ENCODE measurements at places on chromosomes 16 and 17.

- no peak for DNase-seq
These were observed 281.6 kb upstream of the CCL2 start for GRCh38 chr17:33973491-33973890.

GRCh38 chr17:38439436-38439835, 11.2 kb downstream of the ARHGAP23 start:
- no peak for DNase-seq

- DNase-seq = no peak
These were observed 207.1 kb downstream of the LGALS9B start for GRCh38 chr17:20260268-20260667.

DNA sequence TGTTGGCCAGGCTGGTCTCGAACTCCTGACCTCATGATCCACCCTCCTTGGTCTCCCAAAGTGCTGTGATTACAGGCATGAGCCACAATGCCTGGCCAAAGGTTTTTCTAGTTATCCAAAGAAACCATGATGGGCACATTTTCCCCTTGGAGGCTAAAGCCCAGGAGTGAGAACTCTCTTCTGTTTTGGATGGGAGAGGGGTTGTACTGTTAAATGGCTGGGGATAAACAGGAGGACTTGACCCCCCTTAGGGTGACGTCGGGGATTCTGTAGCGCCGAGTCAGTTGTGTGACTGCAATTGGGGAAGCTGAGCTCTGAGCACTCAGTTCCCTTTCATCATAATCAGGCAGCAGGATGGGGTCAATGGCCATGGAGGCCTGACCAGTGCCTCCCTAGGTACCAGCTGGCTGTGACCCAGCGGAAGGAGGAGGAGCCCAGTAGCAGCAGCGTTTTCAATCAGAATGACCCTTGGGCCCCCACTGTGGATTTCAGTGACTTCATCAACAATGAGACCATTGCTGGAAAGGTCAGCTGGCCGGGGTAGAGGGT, 4.1 kb downstream of the AOC3 start:
- no peak for DNase-seq

GRCh38 chr17:60817192-60817591, 139.5 kb downstream of the BCAS3 start:
- no peak for DNase-seq

DNA sequence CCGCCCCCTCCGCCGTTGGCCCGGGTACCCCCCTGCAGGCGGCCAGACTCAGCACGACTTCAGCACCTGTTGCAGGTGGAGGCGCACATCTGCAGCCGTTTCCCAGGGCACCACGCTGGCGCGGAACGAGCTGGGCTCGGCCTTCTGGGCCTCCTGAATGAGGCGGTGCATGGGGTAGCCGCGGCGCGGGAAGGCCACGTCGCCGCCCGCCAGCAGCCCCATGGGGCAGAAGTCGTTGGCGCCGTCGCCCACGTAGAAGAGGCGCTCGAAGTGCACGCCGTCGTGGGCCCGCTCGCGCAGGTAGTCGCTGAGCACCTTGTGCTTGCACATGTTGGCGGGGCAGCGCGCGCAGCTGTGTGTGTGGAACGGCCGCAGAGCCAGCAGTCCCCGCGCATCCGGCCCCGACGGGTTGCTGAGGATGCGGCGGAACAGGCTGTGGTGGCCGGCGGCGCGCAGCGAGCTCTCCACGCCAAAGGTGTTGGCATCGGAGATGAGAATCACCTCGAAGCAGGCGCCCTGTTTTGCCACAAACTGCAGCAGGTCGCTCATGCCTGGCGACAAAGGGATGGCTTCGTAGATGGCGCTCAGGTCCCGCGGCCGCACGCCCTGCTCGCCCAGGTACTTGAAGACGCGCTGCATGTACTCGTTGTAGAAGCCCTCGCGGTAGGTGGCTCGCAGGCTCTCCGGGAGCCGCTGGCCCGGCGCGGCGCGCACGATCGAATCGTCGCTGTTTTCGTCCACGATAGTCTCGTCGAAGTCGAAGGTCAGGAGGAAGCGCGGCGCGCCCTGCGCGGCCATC, 6.2 kb downstream of the PHOSPHO1 start:
- DNase-seq = peak; percentile 74

GRCh38 chr17:74431568-74432423, at the start of gene GPRC5C:
GPRC5C (plus strand) TSS chr17:74432088; CDS start chr17:74439777, 7,689 bp downstream.
- peak; percentile 76 for DNase-seq

GRCh38 chr17:81991684-81992305, 14.4 kb downstream of the ASPSCR1 start:
- DNase-seq = no peak

GRCh38 chr16:68297908-68298307, 12.8 kb downstream of the SLC7A6OS start:
- DNase-seq = no peak

DNA sequence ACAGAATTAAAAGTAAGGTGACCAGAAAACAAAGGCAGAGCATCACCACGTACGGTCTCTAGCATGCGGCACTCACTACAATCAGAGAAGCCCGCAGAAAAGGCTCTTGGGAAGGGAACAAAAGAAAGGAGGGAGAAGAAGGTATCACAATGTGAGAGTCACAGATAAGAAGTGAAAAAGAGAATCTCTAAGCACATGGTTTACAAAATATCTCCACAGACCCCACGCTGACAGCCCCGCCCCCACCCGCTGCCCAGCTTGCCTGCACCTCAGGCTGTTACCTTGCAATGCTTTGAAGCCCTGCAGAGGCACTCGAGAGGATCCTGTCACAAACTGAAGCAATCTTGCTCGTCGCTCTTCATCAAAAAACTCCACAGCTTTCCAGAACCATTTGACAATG, 40.5 kb downstream of the CEP95 start:
- DNase-seq = no peak

DNA sequence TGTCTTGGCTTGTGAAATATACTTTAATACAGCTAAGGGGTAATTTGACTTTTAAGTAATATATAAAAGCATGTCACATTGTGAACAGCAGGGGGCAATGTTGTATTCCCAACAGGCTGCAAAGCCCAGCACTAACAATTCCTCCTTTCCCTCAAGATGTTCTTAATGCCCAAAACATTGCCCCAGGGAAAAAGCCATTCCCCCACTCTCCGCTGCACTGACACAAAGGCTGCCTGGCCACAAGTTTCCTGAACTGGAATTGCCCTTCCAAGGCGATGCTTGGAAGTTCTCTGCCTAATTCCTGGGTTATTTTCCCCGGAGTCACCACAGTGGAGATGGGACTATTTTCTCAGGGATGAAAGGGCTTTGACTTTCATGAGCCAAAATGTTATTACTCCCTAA, 27.2 kb downstream of the CLEC16A start:
- DNase-seq = no peak

GRCh38 chr17:76566988-76567431, 18.6 kb downstream of the ST6GALNAC2 start:
- peak; percentile 62 for DNase-seq

DNA sequence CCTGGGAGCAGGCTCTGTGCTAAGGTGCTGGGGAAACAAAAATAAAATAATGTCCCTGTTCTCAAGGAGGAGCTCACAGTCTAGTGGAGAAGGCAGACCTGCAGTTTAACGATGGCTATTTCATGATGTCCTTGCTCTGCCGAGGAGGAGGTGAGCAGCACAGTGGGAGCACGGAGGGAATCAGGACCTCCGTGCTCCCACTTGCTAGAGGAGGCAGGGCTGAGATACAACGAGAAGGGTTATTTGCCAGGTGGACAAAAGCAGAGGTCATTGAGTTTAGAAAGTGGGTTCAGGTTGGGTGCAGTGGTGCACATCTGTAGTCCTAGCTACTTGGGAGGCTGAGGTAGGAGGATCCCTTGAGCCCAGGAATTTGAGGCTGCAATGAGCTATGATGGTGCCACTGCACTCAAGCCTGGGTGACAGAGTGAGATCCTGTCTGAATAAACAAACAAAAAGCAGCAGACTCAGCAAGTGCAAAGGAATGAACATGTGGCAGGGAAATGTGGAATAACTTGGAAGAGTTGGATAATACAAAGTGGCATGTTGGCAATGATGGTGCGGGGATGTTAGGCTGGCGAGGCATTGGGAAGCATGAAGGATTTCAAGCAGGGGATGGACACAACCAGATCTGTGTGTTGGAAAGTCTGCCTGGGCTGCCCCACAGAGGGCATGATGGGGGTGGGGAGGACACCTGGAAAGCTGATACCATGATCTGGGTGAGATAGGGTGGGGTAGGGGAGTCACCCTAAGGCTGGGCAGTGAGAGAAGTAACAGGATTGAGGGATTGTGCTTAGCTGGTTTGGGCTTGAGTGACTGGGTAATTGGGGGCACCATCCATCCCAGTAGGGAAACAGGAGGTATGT, 12.8 kb upstream of the TNS4 start:
- no peak for DNase-seq

GRCh38 chr16:66295213-66295612, 71.3 kb upstream of the CDH5 start:
- peak; percentile 26 for DNase-seq

DNA sequence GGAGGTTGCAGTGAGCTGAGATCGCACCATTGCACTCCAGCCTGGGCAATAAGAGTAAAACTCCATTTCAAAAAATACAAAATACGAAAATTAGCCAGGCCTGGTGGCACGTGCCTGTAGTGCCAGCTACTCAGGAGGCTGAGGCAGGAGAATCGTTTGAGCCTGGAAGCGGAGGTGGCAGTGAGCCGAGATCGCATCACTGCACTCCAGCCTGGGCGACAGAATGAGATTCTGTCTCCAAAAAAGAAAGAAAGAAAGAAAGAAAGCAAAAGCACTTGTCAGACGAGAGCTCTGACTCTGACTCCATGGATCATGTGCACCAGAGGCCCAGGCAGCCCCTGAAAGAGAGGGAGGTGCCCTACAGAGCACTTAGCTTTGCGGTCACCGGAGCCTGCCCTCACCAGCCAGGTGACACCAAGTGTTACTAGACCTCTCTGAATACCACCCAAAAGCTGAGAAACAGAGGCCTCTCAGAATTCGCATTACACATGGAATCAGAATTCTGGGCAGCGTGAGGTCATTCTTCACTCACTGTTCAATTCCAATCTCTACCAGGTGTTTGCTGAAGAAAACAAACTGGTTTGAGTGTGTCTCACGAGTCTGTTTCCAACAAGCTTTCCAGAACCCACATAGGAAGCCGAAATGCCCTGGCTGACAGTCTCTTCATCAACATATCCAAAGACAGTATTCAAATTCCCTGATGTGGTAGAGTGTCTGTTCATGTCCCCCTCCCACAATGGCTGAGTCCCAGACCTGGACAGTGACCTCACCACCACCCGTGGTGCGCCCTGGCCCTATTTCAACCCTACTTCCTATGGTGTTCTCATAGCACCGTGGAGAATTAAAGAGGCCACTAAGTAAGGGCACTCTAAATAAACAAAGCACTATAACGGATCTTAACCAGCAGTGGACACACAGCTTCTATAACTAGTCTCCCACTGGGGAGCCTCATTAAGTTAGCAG, 1.5 kb downstream of the FLCN start:
- DNase-seq = no peak

- DNase-seq = no peak
These were observed 2.3 kb downstream of the CCL11 start for GRCh38 chr17:34287875-34288274.

DNA sequence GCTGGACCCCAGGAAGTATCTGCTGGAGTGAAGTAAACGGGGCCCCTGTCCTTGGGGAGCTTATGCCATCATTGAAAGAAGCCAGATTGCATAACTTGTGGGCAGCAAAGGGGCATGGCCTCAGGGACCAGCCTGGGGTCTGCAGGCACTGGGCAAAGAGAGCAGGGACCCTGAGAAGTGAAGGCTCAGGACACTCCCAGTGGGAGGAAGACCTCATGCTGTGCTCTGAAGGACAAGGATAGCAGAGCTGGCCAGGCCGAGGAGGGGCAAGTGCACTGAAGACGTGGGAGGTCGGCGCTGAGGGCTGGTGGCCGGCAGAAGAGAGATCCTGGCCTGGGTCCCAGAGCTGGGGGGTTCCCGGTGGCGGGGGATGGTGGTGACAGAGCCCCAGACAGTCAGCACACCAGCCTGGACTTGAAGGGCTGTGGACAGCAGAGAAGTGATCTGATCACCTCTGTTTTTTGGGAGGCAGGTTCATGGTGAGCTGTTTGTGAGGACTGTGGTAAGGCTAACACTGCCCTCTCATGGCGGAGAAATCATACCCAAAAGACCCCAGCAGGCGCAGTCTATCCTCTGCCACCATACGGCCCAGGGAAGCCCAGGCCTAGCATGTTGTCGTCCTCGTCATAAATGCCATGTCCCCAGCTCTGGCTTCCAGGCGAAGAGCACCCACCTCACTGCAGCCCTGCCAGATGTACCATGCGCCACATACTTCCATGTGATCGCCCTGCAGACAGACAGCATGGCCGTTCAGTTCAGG, 7.1 kb upstream of the CNP start:
- DNase-seq = no peak

GRCh38 chr17:41406205-41406604, 8.8 kb upstream of the KRT31 start:
- DNase-seq = no peak

GRCh38 chr16:84911486-84912216, 91.9 kb downstream of the CRISPLD2 start:
- no peak for DNase-seq

GRCh38 chr16:86374603-86375130, 135.7 kb upstream of the FOXF1 start:
- no peak for DNase-seq

DNA sequence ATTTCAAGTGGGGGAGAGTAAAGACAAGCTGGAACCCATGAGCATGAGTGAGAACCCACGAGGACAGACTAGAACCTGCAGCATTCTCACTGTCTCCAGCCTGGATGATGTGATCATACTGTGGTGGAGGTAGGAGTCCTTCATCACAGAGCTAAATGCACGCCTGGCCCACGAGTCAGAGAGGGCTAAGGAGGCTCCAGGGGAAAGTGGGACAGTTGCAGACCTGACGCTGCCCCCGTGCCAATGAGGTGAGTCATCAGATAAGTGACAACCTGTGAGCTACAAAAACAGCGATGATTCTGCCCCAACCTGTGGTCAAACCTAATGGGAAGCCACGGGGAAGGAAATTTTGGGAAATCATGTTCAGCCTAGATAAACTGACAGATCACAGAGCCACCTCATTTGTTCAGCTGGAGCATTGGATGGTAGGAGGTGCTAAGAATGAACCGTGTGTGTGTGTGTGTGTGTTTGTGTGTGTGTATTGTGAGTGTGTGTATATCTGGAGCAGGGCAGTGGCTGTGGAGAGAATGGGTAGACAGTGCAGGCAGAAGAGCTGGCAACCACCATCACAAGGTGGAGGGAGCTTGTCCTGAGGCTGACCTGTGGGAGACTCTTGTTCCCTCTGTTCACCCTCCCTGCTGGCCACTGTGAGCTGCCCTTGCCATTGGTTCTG, 131.8 kb downstream of the UTP18 start:
- no peak for DNase-seq

DNA sequence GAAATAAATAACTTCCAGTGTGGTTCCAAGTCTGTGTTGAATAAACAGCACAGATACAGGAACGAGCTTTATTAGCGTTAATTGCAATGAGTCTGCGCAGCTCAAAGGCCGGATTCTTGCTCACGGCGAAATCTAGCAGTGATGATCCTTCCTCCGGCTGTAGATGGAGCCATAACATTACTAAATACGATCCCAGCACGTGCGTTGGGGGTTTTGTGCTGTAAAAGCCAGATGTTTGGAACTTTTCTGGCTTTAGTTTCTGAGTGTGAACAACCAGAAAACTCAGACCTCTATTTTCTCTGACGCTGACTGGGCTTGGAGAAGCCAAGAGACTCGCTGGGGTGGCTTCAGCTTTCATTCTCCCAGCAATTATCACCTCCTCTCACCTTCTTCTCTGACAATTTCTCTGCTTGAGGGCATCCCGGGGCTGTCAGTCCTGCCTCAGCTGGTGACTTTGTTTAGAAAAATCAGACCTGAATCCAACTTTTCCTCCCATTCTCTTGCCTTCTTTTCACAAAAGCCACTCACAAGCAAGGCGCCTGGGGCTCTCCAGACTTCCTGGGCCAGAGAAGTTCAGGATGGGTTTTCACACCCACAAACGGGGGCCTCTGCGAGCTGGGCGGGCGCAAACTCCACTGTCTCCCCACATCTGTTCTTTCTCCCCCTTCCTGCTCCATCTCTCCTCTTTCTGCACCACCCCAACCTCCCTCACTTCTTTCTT, 47.1 kb upstream of the AKTIP start:
- peak; percentile 57 for DNase-seq
